ENCODE measurements at places on chromosomes 3 and 15. TPM values are rescaled to one million over a fixed set of nuclear protein-coding genes. Genes with fewer than 3 reads are reported as not detected.

The GOLGA6D gene
- not detected for total RNA-seq

The P3H2 gene
- 240 TPM for total RNA-seq

The TMC3 gene
- total RNA-seq, result not detected

The MEGF11 gene
- 6.2 TPM for total RNA-seq

Measured in renal cortical epithelial cell (primary cell).